ENCODE measurements at places on chromosomes 3 and 15. TPM values are rescaled to one million over a fixed set of nuclear protein-coding genes. Genes with fewer than 3 reads are reported as not detected.

DNA sequence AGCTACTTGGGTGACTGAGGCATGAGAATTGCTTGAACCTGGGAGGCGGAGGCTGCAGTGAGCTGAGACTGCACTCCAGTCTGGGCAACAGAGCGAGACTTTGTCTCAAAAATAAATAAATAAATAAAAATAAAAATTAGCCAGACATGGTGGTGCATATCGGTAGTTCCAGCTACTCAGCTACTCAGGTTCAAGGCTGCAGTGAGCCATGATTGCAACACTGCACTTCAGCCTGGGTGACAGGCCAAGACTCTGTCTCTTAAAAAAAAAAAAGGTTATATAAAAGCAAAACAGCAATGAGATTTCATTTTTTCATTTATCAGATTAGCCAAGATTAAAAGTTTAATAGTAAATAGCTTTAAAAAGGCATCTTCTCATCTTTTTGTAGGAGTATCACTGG is 2.9 kb downstream of the TGM4 start:
- no peak for DNase-seq

GRCh38 chr15:89479173-89479572 is 17.2 kb downstream of the RHCG start:
- DNase-seq = no peak

GRCh38 chr3:50193286-50193685 is 1.9 kb downstream of the GNAT1 start:
- no peak for DNase-seq

- DNase-seq = no peak
These were observed 355.1 kb downstream of the CLSTN2 start for GRCh38 chr3:140290105-140290504.

DNA sequence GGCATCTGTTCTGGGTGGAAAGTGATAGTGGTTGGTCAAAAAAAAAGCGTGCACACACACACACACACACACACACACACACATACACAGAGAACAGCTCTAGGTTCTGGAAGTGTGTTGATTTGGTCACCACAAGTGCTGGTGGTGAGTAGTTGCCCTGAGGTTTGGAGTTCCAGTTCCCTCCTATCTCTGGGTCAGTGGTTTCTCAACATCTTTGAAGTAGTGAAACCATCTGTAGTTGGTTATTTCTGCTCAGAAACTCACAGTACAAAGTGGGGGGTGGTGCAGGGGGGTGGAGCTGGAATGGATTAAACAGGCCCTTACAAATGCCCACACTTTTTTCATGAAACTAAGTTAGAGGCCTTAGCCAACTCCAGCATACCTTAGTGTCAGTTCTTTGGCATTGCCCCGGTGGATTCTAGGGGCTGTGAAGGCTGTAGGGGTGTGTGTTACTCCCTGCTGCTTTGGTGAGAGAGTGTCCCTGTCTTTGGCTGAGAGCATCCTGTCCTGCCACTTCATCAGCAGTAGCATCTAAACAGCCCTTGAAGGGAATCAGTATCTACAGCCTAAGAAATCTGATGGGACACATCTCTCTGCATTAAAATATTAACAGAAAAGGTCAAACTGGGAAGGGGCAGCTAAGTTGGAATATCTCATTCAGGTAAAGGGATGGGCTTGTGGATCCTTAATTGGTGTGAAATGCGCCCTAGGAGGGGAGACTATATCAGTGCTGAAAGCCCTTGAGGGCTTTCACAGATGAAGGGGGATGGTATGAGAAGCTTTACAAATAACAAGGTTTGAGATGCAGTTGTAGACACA is 20.6 kb downstream of the SMAD3 start:
- no peak for DNase-seq

DNA sequence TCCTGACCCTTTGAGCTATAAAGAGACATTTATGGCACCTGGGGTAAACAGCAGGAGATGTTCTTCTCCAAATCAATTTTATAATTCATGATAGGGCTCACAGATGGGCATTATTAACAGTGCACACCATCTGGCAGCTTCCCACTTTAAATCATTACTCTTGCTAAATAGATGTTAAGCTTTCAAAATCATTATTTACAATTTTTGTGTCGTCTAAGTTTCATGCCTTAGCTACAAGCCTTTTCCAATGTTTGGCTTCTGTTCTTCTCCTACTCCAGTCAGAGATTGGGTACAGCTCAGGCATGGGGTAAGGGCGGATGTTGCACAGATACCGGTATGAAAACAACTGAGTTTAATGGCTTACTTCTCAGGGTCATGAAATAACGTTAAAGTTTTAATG is 120.9 kb upstream of the PFN2 start:
- no peak for DNase-seq

DNA sequence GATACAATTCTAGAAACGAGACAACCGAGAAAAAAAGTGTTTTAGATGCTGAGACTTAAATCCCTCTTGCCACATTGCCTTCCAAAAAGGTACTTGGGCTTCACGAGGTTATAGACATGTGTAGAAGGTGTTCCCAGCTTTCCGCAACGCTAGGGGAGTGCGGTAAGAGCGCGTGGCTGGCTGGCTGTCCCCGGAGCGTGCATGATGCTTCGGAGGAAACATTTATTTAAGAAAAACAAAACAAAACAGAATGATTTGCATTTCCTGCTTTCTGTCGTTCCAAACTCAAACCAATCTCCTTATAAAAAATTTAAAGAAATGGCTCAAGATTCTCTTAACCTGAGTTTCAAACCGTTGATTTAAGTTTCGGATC is 841 bp downstream of the SLC6A20 start:
- DNase-seq = no peak

RSL24D1 gene
- 52.6 TPM for total RNA-seq

DNA sequence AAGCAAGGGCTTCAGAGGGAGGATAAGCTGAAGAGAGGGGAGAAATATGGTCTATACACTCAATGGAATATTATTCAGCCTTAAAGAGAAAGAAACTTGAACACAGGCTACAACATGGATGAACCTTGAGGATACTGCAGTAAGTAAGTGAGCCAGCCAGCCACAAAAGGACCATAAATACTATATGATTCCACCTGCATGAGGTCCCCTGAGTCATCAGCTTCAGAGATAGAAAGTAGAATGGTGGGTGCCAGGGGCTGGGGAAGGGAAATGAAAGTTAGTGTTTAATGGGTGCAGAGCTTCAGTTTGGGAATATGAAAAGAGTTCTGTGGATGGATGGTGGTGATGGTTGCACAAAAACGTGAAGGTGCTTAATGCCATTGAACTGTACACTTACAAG is 68.4 kb upstream of the SEC13 start:
- DNase-seq = no peak

DNA sequence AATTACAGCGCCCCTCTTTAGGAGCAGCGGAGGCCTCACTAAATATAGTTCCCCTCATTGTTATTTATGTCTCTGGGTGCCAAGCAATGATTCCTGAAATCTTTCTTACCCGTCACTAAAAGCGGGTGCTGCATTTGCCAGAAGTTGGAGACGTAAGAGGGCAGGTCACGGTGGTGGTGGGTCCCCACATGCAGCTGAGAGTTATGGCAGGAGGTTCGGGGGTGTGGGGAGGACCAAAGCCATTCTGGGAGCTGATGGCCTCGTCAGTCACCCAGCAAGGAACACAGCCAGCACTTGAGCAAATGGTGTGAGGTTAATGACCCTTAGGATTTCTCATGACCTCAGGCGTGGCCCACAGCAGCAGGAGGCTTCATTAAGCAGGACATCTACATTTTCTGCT is 129.2 kb downstream of the RAB11A start:
- DNase-seq = no peak

DNA sequence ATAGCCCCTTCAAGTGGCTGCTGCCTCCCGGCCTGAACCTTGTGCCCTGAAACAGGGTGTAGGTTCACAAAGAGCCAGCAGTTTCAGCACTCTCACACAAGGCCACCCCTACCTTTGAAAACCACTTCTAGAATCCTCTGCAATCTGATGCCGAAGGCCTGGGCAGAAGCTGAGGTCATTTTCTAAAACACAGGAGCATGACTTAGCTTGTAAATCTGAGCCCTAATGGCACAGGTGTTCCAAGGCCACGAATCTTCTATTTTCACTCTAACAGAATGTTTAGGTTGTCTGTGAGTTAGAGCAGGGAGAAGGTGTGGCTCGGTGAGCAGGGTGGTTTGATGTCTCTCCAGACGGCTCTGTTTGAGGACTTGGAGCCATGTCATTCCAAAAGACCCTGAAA is 62.3 kb downstream of the SYNM start:
- DNase-seq = no peak

DNA sequence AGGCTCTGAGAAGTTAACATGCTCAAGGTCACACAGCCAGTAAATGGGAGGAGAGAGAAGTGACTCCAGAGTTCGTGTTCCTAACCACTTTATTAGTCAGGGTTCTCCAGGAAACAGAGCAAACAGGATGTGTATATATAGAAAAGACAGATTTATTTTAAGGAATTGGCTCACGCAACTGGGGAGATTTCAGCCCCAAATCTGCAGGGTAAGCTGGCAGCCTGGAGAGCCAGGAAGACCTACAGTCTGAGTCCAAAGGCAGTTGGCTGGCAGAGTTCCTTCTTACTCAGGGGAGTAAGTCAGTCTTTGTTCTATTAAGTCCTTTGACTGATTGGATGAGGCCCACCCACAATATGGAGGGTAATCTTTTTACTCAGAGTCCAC is 118.2 kb upstream of the PROK2 start:
- DNase-seq = no peak

CELF6 gene
- 0.55 TPM for total RNA-seq

SEC22A gene
- total RNA-seq = 17.2 TPM

DNA sequence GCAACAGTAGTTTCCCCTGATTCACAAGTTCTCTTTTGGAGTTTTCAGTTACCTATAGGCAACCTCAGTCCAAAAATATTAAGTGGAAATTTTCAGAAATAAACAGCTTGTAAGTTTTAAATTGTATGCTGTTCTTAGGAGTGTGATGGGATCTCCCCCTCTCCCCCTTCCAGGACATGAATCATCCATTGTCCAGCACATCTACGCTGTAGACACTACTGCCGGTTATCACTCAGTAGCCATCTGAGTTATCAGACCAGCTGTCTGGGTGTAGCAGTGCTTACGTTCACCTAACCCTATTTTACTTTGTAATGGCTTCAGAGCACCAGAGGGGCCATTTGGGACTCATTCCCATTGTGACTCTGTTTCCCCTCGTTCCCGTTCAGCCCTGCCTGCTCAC is 96.7 kb upstream of the PLXNA1 start:
- DNase-seq = no peak

DNA sequence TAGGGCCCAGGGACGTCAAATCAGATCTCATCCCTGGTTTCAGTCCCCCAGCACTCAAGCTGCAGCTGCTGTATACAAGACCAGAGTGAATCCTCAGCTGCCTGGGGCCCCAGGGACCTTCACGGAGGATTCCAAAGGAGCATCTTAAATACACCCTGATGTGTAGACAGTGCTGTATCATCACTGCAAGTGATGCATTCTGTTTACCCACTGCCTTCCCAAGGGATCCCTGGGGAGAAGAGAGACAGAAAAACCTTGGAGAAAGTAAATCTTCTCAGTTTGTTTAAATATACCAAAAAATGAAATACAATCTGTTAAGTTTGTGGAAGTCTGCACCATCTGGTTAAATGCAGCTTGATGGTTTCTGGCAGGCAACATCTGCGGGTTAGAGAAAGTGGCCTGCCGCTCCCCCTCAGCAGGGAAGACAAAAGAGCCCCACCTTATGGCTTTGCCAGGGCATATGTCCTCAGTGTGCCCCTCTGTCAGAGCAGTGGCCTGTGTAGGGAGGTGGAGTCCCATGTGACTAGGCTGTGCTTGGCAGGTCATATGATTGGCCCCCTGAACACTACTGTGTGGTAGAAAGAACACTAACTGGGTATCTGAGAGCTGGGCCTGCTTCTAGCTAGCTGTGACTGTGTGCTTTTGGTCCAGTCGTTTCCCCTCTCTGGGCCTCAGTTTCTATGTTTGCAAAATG is 222.2 kb upstream of the TRIM42 start:
- DNase-seq = no peak

HSPBAP1 gene
- total RNA-seq = 4.1 TPM

All from HT-29 (cell line).